Stimulated activated CD8-positive, alpha-beta memory T cell treated with anti-CD3 and anti-CD28 coated beads, Interleukin-15, amount 100 ng/mL, for 4 hours (primary cell): ENCODE measurements at places on chromosomes 3 and 15.

DNA sequence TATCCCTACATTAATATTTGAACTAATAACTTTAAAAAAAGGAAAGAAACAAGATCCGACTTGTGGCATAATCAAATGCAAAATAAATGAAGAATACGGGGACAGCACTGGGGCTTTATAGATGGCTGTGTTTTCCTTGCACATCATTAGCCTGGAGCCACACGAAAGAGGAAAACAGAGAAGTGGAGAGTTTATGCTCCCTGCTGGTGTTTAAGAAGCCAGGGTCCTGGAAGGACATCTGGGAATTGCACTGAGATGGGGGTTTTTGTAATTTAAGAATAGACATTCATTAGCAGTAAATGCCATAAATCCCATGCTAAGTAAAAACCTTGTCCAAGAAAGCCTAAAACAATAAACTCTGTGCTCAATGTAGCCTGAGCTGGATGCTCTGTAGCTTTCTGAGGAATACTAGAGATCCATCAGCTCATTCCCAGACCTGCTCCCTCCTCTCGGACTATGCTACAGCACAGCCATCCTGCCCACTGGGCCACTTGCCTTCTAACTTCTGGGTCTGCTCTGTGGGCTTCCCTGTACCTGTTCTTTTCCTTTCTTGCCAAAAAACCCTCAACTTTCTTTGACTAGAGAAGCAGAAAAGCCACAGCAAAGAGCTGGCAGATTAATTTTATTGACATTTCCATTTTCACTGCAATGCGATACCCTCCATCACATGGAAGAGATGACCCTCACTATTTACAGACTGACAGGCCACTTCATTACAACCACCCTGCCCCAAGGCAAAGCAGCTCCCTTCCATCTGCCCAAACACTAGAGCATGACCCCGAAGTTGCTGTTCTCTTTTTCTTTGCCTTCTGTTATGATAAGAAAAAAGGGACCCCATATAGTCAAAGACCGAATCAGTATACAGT lies 62.3 kb downstream of the MEIS2 start:
- DNase-seq: no peak

GRCh38 chr3:36650271-36650671 lies 114.1 kb downstream of the DCLK3 start:
- DNase-seq: no peak

DNA sequence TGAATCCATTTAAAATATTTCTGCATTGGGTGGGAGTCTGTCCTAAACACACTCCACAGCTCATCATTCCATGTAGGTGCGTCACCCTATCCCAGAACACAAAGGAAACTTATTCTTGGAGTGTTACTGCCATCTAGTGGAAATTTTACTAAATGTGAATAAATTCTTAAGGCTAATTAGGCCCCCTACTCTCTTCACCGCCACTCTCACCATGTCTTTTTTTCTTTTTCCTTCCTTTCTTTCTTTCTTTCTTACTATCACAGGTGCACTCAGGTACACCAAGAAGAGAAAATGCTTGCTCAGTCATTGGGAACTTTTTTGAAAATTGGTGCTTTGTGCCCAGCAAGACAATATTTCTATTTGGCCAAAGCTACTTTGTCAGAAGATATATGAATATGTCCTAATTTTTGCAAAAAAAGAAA lies 26.4 kb upstream of the ATP8B4 start:
- no peak for DNase-seq

- DNase-seq: no peak
Measured at GRCh38 chr15:70182858-70183695, 85.4 kb upstream of the TLE3 start.

GRCh38 chr15:101523560-101523940 lies 34.0 kb upstream of the PCSK6 start:
- no peak for DNase-seq

- no peak for DNase-seq
Measured at GRCh38 chr3:104943974-104944373, 422.7 kb upstream of the ALCAM start.

GRCh38 chr15:78347586-78348543 lies 7.7 kb downstream of the CRABP1 start:
- DNase-seq: no peak

GRCh38 chr3:96319166-96319565 lies 495.2 kb upstream of the EPHA6 start:
- no peak for DNase-seq

DNA sequence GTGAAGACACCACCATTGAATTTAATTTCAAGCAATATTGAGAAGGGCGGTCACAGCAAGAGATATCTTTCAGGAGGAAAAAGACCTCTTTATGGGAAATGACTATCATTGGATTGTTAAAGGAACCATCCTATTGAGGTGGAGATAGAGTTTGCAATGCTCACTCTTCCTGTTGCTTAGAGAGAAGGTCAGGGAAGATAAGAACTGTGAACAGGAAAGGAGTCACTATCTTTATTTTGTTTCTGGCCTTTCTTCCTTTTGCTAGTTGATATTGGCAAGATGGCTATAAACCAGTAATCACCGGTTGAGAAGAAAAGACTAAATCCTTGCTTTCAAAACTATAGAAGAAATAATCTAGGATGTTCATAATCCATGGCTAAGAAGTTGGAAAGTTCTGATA lies 112.1 kb upstream of the TMEM108 start:
- DNase-seq: no peak

DNA sequence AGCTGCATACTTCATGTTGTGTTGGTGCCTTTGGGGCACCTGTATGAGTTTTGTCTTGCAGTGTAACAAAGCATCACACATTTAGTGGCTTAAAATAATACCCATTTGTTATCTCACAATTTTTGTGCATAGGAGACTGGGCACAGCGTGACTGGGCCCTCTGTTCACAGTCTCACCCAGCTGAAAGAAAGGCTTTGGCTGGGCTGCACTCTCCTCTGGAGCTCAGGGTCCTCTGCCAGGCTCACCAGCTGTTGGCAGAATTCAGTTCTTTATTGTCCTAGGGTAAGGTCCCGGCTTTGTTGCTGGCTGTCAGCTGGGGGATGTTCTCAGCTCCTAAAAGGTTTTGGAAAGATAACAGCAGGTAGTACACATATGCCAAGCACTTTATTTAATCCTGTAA lies 263.3 kb downstream of the CLSTN2 start:
- no peak for DNase-seq

DNA sequence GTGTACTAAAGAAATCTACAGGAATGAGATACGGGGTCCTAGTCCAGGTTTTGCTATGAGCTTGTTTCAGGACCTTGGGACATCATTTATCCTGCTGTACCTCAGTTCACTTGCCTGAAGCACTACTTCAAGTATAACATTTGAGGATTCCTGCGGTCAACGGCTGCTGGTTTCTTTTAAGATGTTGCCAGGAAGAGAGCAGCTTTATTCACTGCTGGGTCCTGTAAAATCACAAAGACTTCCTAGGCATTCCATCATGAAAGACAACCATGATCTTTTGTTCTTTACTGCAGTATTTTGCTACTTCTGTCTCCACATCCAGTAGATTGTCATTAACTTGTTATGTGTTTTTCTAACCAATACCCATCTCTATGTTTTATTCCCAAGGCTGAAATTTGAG lies 61.0 kb upstream of the PYDC2 start:
- DNase-seq: no peak

- DNase-seq: no peak
Measured at GRCh38 chr3:70233812-70234211, 78.6 kb downstream of the MDFIC2 start.

GRCh38 chr15:48423342-48423741 lies 92.1 kb downstream of the DUT start:
- no peak for DNase-seq

DNA sequence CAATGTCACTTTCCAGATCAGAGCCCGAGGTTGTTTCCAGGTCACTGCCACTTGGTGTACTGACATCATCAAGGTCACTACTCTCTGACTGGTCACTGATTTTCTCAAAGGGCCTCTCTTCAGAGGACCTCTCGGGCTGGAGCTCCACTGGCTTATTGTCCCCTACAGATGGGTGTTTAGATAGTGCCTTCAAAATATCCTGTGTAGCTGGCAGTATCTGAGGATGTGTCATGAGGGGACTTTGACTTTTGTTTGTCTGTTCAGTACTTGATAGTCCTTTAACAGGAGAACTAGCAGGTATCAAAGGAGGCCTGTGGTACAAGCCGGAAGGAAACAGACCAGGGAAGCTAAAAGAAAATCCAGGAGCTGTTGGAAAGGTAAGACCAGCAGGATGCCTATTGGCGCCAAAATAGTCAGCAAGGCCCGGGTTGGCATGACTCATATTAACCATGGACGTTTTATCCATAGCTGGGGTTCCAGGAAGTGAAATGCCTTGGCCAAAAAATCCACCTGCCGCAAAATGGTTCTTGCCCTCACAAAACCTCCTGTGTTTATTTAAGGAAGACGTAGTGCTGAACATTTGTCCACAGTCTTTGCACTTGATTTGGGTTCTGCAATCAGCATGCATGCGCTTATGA lies 547.3 kb downstream of the MECOM start:
- no peak for DNase-seq

GRCh38 chr15:79474252-79474651 lies 42.1 kb downstream of the MINAR1 start:
- DNase-seq: no peak

DNA sequence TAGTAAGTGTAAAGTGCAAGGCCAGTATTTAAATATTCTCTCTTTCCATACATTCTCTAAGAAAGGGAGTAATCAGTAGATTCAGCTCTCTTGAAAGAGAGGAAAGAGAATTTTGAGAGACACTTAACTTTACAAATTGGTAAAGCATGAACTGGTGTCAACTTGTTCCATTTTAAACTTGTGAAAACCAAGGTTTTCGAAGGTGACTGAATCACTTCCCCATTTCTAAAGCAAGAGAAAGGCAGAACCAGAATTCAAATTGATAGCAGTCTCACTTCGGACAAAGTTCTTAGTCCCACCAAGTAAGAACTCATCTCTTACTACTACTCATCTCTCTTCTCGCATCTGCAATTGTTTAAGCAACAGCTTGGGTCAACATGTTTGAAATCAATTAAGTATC lies 22.4 kb downstream of the TJP1 start:
- no peak for DNase-seq

DNA sequence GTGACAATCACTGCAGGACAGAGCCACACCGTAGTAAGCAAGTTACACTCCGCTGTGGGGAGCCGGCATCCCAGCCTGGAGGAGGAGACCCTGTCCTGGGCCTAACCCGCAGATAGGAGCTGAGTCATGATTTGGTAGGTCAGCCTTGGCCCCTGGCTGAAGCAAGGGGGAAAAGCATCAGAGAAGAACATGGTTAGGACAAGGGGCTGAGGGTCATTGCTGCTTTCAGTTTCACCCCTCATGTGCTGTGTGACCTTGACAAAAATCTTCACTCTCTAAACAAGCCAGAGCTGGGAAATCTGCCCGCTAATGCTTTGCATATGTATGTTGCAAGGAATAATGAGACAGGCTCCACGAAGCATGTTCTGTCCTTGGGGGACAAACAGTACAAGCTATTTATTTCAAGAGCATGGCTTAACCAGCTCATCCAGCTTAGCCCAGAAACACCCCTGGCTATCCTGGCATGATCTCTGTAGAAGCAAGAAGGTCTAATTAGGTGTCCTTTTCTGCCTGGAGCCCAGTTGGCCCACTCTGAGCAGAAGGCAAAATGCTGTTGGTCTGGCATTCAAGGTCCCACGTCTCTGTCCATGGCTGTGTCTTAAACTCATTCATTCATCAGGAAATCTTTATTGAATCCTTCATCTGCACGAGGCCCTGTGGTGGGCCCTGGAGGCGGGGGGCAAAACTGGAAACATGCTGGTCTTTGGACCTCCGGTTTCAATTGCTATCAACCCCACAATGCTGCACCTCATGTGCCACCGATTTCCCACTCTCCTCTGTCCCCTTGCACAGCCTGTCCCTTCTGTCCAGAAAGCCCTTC lies 221.3 kb upstream of the LYSMD4 start:
- no peak for DNase-seq

- no peak for DNase-seq
Measured at GRCh38 chr3:127316685-127317084, 28.8 kb upstream of the PRR20G start.

DNA sequence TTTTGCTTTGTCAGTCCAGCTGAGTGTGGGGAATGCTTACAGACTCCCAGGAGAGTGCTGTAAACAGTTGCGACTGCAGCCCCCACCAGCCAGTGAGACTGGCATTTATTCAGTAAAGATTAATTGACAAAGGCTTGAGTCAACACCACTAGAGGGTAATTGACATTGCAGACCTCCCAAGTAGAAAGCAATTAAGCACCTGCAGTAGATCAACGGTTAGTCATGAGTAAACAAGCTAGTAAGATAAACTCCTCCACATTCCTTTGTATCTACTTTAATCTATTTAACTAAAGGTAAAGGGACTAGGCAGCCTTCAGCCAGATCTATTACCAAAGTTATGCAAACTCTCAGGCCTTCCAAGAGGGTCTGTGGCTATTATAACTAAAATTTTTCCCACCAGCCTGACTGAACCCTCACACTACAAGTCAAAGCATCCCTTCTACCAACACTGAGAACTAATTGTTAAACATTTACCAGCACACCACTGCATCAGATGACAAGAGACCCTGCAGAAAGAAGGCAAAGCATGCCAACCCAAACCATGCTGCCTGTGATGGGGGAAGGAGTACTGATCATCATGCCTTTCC lies 30.5 kb upstream of the GALNT15 start:
- no peak for DNase-seq

GRCh38 chr15:64775551-64776401 lies at the start of gene RBPMS2:
RBPMS2 (minus strand) TSS chr15:64775589; CDS start chr15:64775319, 270 bp downstream.
- DNase-seq: no peak
